ENCODE measurements at places on chromosomes 5 and 9. TPM values are rescaled to one million over a fixed set of nuclear protein-coding genes. Genes with fewer than 3 reads are reported as not detected.

- peak; percentile 95 for DNase-seq
- H3K27ac ChIP-seq, result peak overlapping the region; percentile 69
- H3K4me1 ChIP-seq, result peaks cover 14% of the 10 kb centered on the region
- H3K4me3 ChIP-seq, result peak overlapping the region; percentile 86
- peaks cover 11% of the 10 kb centered on the region for H3K36me3 ChIP-seq
Observed at GRCh38 chr9:129109952-129110739, 447 bp downstream of the CRAT start.

DNA sequence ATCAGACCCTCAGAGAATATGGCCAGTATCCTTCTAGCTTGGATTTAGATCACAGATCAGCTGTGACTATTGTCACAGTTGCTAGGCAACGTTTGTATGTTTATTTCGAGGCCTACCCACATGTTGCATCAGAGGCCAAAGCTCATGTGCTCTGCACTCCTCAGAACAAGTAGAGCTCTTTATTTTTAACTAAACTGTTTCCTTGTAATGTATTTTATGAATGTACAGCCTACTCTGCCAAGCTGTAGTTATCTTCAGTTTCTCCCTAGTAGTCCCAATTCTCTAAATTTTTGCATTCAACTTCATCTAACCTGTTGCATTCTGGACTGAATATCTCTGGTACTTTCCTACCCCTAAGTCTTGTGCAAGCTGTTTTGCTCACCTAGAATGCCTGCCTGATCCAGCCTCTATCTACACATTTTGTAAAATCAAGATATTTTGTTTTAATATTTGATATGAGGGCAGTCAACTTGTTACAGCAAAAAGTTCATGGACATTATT is 52.8 kb downstream of the CAST start:
- H3K27ac ChIP-seq, result peak overlapping the region; percentile 71
- DNase-seq, result peak; percentile 79
- H3K27me3 ChIP-seq, result no peaks in the 10 kb centered on the region

GRCh38 chr9:76423216-76424177 is 29.3 kb upstream of the RFK start:
- H3K27ac ChIP-seq, result no peak overlapping the region
- no peaks in the 10 kb centered on the region for H3K36me3 ChIP-seq
- H3K4me1 ChIP-seq, result no peaks in the 10 kb centered on the region
- no peaks in the 10 kb centered on the region for H3K27me3 ChIP-seq

DNA sequence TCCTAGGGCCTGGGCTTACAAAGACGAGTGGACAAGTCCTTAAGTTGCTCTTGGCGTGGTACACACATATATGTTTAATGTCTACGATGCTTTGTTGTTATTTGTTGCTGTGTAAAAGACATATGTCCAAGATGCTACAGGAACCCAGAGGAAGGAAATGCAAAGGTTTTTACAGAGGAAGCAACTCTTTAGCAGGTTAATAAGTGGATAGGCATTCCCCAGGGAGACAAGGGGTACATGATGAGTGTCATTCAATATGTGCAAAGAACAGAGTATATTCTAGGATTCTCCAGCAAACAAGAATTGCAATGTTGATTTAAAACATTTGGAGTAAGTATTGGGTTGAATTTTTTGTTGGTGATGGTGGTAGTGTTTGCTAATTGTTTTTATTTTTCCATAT is 92.1 kb downstream of the PIP5K1B start:
- no peak for DNase-seq
- no peaks in the 10 kb centered on the region for H3K36me3 ChIP-seq
- no peak overlapping the region for H3K27ac ChIP-seq
- no peaks in the 10 kb centered on the region for H3K4me1 ChIP-seq
- no peaks in the 10 kb centered on the region for H3K27me3 ChIP-seq

- no peaks in the 10 kb centered on the region for H3K27me3 ChIP-seq
- no peaks in the 10 kb centered on the region for H3K36me3 ChIP-seq
- H3K4me1 ChIP-seq, result peaks cover 26% of the 10 kb centered on the region
- no peak overlapping the region for H3K4me3 ChIP-seq
Observed at GRCh38 chr5:150313921-150314716, 11.4 kb upstream of the ARSI start.

DNA sequence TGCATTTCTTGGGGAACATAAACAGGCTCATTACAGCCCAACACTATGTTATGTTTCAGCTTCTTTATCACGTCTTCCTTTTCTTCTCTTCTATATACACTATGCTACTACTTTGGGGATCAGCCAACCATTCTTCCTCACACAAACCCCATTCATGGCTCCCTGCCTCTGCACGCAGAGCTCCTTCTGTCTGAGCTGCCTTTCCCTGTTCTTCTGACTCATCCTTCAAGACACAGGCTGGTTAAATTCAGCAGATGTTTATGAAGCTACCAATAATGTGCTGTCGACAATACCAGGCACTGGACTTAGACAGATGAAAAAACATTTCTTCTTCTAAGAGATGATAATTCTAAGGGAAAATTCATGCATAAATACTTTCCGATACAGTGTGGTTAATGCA is 102.5 kb upstream of the TXNDC8 start:
- no peaks in the 10 kb centered on the region for H3K27me3 ChIP-seq
- H3K4me1 ChIP-seq, result peaks cover 52% of the 10 kb centered on the region
- peaks cover 8% of the 10 kb centered on the region for H3K36me3 ChIP-seq

DNA sequence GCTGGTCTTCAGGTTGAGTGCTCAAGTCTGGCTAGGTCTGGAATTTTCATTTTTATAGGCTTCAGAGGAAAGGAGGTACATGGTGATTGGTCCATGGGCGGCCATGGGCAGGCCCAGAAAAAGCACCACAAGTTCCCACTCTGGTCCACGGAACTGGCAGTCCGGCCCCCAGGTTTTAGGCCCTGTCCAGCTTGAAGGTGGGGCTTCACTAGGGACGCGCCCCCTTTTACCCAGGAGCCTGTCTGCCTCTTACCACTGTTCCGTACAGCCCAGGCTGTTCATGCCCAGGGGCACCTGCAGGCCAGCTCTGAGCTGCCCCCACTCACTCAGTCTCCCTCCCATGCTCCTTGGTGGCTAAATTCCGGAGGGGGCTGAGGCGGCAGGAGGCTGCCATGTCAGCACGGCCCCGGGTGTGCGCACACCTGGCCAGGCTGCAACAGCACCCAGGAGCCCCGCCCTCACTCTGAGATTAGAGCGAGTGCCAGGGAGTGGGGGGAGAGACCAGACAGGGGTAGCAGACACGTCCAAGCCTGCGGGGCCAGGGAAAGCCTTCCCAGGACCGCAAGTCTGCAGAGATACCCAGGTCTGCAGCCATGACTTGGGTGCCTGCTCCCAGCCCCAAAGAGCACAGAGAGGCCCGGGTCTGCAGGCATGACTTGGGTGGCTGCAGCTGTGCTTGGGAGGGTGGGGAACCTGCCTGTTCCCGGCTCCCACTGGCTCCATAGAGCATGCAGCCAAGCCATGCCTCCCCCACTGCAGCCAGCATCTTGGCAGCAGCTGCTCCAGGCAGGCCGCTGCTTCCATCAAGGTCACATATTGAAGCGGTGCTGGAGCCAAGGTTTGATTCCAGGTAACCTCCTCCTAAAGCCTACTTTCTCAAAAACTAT is 390.2 kb upstream of the SGCD start:
- H3K36me3 ChIP-seq, result no peaks in the 10 kb centered on the region
- DNase-seq, result peak; percentile 18
- H3K4me1 ChIP-seq, result no peaks in the 10 kb centered on the region
- H3K27ac ChIP-seq, result no peak overlapping the region

GRCh38 chr5:107546719-107547118 is 124.0 kb downstream of the EFNA5 start:
- DNase-seq, result no peak
- H3K27me3 ChIP-seq, result no peaks in the 10 kb centered on the region
- H3K4me3 ChIP-seq, result no peak overlapping the region
- H3K36me3 ChIP-seq, result no peaks in the 10 kb centered on the region
- peaks cover 14% of the 10 kb centered on the region for H3K4me1 ChIP-seq

GRCh38 chr5:118042076-118042475 is 946.3 kb downstream of the DTWD2 start:
- no peak overlapping the region for H3K4me3 ChIP-seq
- H3K4me1 ChIP-seq, result no peaks in the 10 kb centered on the region
- H3K27me3 ChIP-seq, result no peaks in the 10 kb centered on the region
- no peak overlapping the region for H3K27ac ChIP-seq
- DNase-seq, result no peak

GRCh38 chr5:180744253-180744652 is 4.4 kb upstream of the OR2Y1 start:
- H3K4me3 ChIP-seq, result no peak overlapping the region
- DNase-seq, result no peak
- no peak overlapping the region for H3K27ac ChIP-seq
- no peaks in the 10 kb centered on the region for H3K4me1 ChIP-seq

GRCh38 chr5:126809916-126810315 is 33.0 kb downstream of the LMNB1 start:
- no peak for DNase-seq
- peak overlapping the region; percentile 19 for H3K27ac ChIP-seq
- peaks cover 13% of the 10 kb centered on the region for H3K36me3 ChIP-seq
- H3K27me3 ChIP-seq, result no peaks in the 10 kb centered on the region

DNA sequence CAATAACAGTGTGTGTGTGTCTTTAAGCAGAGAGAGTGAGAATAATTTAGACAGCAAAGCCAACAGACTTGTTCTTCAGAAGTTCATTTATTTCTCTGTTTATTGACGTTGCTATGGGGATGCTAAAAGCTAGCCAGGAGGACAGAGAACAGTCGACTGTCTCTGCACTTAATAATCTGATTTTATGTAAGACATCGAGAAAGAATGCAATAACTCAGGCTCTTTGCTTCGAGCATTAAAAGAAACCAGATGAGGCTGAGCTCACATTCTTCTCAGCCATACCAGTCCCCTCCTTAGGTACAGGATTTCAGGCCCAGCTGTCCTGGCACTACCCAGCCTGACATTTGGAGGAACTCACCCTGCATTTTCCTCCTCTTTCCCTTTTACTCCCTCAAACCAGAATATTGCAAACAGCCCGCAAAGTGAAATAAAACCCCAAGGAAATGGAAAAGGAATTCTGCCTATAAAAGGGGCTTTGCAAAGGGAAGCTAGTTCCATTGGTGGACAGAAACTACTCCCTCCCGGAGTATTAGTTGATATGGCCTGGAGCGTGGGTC is 44.5 kb upstream of the DPYSL3 start:
- H3K4me3 ChIP-seq, result peak overlapping the region; percentile 46
- H3K4me1 ChIP-seq, result peaks cover 16% of the 10 kb centered on the region
- H3K36me3 ChIP-seq, result no peaks in the 10 kb centered on the region

DNA sequence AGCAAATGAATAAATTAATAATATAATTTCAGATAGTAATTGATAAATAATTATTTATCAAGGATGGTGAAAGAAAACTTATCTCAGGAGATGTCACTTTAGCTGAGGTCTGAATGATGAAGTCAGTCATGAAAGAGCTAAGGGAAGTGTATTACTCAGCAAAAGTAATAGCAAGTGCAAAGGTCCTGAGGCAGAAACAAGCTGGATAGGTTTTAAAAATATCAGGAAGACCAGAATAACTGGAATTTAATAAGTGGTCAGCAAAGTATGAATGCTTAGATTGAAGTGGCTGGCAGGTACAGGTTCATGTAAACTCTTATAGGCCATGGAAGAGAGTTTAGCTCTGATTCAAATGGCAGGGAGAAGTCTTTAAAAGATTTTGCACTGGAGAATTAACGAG is 1.0 kb upstream of the NMUR2 start:
- H3K27me3 ChIP-seq, result no peaks in the 10 kb centered on the region
- no peak for DNase-seq

GRCh38 chr9:96343515-96344360 is 39.8 kb downstream of the SLC35D2 start:
- H3K36me3 ChIP-seq, result peaks cover 12% of the 10 kb centered on the region
- DNase-seq, result no peak
- H3K27me3 ChIP-seq, result no peaks in the 10 kb centered on the region
- peak overlapping the region; percentile 10 for H3K27ac ChIP-seq
- H3K4me3 ChIP-seq, result peak overlapping the region; percentile 0

- no peaks in the 10 kb centered on the region for H3K36me3 ChIP-seq
- no peaks in the 10 kb centered on the region for H3K27me3 ChIP-seq
- peaks cover 63% of the 10 kb centered on the region for H3K4me1 ChIP-seq
Observed at GRCh38 chr9:108473209-108474112, 382.3 kb downstream of the ACTL7B start.

DNA sequence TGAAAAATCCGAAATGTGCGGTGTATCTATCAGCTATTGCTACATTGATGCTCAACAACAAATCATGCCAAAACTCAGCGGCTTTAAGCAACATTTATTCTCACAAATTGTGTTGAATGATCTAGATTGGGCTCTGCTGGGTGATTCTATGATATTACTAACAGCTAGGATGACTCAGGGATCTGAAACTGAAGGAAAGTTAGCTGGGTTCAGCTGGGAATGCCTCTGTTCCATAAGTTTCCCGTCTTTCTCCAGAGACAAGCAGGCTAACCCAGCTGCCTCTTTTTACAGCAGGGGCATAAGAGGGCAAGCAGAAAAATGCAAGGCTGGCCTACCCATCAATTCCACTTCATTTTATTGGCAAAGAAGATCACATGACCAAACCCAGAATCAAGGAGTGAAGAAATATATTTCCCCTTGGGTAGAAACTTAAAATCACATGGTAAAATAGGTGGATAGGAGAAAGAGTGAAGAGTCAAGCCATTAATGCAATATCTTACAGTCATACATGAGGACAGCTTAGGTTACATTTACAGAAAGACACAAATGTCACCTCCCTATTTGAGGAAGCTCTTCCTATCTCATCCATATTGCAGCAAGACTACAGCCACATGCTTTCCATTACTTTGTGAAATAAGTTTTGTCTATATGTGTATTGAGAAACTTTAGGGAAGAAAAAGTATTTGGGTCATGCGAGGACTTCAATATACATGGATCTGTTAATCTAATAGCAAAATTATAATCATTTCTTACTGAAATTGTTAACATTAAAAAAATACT is 30.8 kb downstream of the IL7R start:
- no peaks in the 10 kb centered on the region for H3K27me3 ChIP-seq
- no peaks in the 10 kb centered on the region for H3K36me3 ChIP-seq
- H3K4me3 ChIP-seq, result no peak overlapping the region
- no peak overlapping the region for H3K27ac ChIP-seq
- H3K4me1 ChIP-seq, result peaks cover 11% of the 10 kb centered on the region

- H3K4me1 ChIP-seq, result peaks cover 7% of the 10 kb centered on the region
- H3K27ac ChIP-seq, result peak overlapping the region; percentile 14
- peak; percentile 80 for DNase-seq
- H3K4me3 ChIP-seq, result no peak overlapping the region
Observed at GRCh38 chr5:113380807-113381326, 53.9 kb downstream of the TSSK1B start.

DNA sequence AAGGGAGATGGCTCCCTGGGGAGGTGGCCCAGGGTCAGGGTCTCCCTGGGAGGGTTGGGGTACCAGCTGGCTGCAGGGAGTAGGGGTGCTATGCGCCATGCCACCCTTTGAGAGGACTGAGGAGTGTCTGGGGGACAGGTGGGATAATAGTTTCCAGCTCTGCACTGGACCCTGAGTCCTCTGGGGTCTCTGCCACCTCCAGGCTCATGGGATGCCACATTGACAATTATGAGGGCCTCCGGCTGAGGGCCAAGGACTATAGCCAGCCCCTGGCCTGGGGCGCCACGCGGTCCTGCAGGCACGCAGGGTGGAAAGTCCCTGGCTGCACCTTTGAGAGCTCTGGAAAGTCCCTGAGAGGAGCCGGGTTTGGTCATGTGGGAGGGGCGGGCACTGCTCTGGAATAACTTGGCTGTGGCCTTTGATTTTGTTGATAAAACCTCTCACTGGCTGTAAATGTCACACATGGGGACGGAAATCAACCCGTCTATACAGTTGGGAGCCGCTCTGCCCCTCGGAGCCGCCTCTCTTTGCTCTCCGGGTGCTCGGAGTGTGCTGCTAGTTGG is 16.0 kb downstream of the TRAF2 start:
- H3K27ac ChIP-seq, result peak overlapping the region; percentile 93
- peak overlapping the region; percentile 8 for H3K4me3 ChIP-seq
- peaks cover 26% of the 10 kb centered on the region for H3K4me1 ChIP-seq

- no peak overlapping the region for H3K27ac ChIP-seq
- H3K4me3 ChIP-seq, result no peak overlapping the region
- H3K4me1 ChIP-seq, result peaks cover 8% of the 10 kb centered on the region
Observed at GRCh38 chr5:39605145-39605544, 180.4 kb upstream of the DAB2 start.

Gene IL5
- not detected for total RNA-seq

Gene PCDHGB5
- total RNA-seq, result 24.2 TPM

Gene BTNL8
- total RNA-seq, result not detected

Gene FCN1
- not detected for total RNA-seq

Data from osteoblast (primary cell).